ENCODE measurements at places on chromosomes 1 and 21.

DNA sequence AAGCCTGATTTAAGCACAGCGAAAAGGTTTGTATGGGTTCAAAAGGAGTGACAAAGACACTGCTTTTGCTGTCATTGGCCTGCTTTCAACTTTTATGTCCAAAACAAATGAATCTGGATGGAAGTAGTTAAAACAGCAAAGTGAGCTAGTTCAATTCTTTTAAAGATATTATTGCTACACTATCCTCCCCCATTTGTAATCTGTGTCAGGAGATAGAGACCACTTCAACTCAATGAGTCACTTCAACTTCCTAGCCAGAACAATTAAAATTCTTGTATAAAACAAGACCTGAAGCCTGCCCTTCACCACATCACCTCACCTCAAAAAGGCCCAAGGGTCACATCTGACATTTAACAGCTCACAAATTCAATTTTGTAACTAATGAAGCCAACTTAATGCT lies 364.1 kb upstream of the LYPLAL1 start:
- DNase-seq, result no peak

GRCh38 chr1:93620172-93620840 lies 61.3 kb downstream of the BCAR3 start:
- no peak for DNase-seq

GRCh38 chr1:195697130-195697529 lies 911.1 kb downstream of the KCNT2 start:
- DNase-seq, result no peak

- no peak for DNase-seq
Measured at GRCh38 chr1:77889671-77890070, 1.2 kb downstream of the NEXN start.

GRCh38 chr1:205933671-205934618 lies 9.3 kb downstream of the SLC26A9 start:
- DNase-seq, result no peak

- DNase-seq, result peak; percentile 4
Measured at GRCh38 chr1:113133038-113133437, 60.0 kb downstream of the LRIG2 start.

DNA sequence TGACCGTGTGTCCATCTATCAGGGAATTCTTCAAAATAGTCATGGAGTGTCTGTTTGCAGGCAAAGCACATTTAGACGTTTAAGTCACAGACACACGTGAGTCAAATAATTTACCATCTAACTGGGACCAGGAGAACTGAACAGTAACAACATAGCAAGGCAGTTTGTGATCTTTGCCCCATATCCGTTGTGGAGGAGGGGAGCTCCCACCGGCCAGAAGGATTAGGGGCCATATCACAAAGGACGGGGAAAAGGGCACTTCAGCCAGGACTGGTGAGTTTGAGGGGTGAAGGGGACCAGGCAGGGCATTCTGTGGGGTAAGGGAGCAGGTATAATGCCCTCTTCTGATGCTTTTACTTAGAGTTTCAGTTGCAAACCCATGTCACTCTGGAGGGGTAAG lies 22.9 kb downstream of the ELAPOR1 start:
- DNase-seq, result no peak

- no peak for DNase-seq
Measured at GRCh38 chr1:191320062-191320461, 838.2 kb upstream of the RGS18 start.

DNA sequence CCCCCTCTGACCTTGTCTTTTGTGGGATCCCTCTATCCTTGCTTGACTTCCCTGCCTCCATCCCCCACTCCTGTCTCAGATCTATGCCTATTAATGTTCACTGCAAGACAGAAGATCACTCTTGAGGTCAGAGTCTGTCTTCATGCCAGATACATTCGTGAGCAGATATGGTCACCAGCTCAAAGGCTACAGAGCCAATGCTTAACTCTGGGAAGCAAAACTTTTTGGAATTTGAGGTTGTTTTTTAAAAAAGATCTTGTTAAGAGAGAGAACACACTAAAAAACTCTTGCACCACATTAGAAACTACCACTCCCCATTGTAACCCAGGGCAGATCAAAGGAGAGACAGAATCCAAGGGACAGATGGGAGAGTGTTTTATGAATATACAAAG lies 17.1 kb upstream of the A3GALT2 start:
- DNase-seq, result no peak

- no peak for DNase-seq
Measured at GRCh38 chr1:83000286-83000685, 998.6 kb downstream of the TTLL7 start.

DNA sequence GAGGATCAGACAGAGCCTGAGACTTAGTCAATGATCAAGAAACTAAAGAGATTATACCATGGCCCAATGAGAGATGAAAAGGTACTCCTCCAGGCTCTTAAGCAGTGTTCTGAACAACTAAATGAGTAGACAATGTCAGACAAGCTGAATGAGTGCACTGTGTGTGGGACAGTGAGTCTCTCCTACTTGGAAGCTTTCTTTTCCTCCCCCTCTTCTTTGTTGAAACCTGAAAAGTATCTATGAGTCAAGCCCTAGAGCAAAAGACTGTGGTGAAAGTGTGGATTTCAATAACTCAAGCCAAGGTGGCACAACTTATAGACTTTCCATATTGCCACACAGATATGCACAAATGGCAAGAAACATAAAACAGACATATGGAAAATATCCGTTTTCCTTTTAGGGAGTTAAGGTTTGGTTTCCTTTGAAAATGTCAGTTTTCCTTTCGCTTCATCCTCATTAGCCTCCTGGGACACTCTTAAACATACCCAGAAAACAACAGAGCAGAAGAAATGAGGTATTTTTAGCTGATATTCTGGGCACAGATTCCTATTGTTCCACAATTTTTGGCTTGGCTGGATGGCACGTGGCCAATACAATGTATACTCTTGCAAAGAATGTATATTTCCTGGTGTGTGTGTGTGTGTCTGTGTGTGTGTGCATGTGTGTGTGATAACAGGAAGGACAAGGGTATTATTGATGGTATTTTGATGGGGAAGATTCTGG lies 96.6 kb downstream of the LMX1A start:
- DNase-seq, result no peak

DNA sequence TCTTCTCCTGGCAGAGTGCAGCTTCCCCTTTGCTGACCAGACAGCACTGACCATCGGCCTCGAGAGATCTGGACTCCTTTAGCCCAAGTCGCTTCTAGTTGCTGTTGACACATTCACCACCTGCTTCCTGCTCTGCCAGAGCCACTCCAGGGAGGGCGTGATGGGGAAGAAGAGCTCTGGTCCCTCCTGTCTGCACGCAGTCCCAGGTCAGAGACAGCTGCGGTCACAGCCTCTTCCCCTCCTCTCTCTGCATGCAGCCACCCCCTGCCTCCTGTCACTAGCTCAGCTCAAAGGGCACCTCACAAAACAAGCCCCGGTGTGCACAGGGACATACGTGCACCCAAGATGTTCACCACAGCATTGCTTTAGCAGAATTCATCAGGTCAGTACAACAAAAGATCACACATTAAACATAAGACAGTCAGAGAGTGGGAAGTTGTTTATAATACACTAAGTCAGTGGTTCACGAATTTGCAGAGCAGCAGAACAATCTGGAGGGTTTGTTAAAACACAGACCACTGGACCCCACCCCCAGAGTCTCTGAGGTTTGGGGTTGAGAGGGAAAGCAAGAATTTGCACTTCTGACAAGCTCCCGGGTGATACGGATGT lies 132.9 kb downstream of the SYF2 start:
- peak; percentile 50 for DNase-seq

GRCh38 chr1:224493269-224493668 lies 58.7 kb upstream of the WDR26 start:
- DNase-seq, result no peak

- DNase-seq, result no peak
Measured at GRCh38 chr21:46115441-46116188, 17.7 kb downstream of the COL6A2 start.

DNA sequence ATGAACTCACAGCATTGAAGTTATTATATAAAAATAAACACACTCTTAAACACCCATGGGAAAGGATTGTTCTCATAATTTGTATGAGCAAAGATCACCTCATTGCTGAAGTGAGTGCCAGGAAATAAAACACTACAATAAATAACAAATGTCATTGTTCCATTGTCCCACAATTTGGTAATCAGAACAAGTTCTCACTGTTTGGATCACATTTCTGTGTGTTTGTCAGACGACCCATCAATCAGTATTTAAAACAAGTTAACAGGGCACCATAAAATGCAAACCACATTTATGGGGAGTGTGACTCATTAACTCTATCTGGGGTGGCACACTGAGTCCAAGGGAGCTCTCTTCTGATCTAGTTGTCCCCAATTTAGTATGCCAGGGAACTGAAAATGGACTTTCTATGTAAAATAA lies 124.5 kb downstream of the PTPRC start:
- DNase-seq, result no peak

DNA sequence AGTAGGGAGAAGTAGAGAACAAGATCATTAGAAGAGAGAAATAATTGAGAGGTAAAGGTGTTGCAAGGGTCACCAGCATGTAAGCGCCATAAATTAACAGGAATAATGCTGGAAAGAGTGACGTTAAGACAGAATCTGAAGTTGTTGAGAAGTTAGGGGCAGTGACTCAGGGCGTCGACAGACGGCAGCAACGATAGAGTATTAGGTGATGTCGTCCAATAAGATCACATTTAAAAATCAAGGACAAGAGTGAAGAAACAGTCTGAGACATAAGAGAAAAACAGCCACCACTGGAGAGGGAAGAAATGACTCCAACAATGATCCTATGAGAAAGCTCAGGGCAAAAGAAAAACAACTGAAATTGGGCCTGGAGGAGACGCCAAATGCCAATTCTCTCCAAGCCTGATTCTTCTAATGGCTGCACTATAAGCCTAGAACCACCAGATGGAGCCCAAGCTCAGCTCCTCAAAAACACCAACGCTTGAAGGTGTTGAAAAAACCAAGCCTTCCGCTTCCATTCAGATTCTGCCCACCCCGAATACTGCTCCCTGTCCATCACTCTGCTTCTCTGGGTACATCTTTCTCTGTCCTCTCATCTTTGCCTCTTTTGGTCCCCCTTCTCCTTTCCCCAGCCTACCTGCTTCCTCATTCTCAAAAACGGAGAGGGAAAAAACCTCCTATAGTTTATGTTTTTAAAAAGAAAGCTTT lies 70.0 kb downstream of the LUZP1 start:
- DNase-seq, result peak; percentile 76

GRCh38 chr1:32362474-32363313 lies at the start of the genes FAM229A and TSSK3:
Gene FAM229A (minus strand): TSS chr1:32362485. CDS start chr1:32362091, 394 bp downstream.
Gene TSSK3 (plus strand): TSS chr1:32362539. CDS start chr1:32362702, 163 bp downstream.
- DNase-seq, result no peak

DNA sequence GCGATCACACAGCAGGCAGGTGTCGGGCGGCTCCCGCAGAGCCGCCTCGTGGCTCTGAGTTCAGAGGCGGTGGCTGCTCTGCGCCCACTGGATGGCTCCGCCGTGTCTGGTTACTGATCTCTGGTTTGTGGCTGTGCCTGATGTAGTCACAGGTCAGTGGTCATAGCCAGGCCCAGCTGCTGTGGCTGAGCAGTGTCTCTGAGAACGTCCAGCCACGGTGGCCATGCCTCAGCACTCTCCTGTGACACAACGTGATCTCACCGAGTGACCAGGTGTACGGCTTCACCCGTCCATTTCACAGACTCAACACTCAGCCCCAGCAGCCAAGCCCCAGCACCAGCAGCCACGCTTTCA lies 61.2 kb downstream of the KCNN3 start:
- DNase-seq, result no peak

DNA sequence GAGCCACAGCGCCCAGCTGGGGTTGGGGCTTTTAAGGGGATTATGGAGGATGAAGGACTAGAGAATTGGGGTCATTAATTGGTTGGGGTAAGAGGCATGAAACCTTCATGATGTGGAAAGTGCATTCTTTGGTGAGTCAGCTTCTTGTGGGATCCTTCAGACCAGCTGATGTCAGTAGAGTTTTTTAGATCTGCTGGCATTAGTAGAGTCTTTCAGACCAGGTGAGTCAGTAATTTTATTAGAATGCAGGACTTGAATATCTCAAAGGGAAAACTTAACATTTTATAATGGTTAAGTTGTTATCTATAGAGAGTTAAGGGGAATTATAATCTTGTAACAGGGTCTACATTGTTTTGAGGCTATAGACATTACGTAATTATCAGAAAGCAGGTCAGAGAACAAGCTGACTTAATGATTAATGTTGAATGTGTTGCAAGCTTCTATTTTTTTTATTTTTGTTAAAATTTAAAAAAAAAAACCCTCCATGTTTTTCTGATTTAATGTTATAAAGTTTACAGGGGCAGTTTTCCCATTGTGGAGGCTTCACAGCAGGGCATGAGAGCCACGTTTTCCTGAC lies 160.9 kb upstream of the FMN2 start:
- DNase-seq, result no peak

DNA sequence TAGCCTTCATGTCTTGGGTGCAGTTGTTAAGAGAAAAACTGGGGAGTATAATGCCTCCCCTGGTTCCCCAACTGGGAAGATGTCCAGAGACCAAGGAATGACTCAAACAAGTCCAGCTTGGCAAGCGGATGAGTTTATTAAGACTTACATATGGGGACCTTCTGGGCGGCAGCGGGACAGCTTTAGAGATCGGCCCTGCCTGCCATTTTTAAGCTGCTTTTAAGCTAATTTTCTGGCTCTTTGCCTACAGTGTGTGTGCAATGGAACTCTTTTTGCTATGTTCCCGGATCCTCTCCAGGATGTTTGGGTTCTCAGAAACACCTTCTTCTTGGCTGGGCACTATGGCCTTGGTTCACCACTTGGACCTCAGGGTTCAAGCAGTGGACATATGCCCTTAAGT lies 99.5 kb downstream of the RYR2 start:
- no peak for DNase-seq

DNA sequence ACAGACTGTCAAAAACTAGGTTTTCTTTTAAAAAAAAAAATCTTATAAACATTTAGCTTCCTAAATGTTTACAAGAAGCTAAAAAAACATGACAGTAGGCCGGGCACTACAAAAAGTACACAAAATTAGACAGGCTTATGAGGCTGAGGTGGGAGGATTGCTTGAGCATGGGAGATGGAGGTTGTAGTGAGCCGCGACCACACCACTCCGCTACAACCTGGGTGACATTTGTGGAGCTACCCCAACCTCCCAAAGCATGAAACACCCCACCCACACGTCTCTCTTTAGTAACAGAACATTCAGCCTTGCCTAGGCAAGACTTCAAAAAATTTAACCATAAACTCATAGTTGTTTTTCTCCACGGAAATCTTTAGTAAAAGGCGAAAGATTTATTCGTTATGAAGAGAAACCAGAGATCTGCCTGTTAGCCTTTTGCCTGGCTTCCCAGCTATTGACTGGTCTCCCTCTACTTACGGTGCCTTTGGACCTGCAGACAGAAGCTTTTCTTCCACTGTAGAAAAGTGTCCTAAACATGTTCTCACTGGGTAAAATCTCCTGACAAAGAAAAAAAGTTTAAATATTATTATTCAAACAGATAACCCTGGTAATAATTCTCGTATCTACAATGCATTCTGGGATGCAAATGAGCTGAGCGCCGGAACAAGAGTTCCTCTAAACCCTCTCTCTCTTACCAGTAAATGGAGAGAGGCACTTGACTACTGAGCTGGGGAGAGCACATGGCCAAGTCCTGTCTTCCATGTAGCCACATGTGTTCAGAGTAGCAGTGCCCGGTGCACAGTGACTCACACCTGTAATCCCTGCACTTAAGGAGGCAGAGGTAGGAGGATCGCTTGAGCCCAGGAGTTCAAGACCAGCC lies 9.2 kb downstream of the RNU5D-1 start:
- peak; percentile 80 for DNase-seq

- no peak for DNase-seq
Measured at GRCh38 chr1:41385398-41386195, 24.4 kb downstream of the FOXO6 start.
